ENCODE measurements at places on chromosomes 11 and 22. TPM values are rescaled to one million over a fixed set of nuclear protein-coding genes. Genes with fewer than 3 reads are reported as not detected.

DNA sequence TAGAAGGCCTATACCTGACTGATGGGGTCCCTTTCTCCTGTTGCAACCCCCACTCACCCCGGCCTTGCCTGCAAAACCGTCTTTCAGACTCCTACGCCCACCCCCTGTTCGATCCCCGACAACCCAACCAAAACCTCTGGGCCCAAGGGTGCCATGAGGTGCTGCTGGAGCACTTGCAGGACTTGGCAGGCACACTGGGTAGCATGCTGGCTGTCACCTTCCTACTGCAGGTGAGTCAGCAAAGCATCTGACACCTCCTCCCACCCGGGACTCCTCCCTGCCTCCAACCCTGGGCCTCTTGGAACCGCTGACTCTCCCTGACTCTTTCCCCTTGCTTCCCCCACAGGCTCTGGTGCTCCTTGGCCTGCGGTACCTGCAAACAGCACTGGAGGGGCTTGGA, 1.2 kb downstream of the ROM1 start:
- H3K27ac ChIP-seq = no peak overlapping the region
- no peaks in the 10 kb centered on the region for H3K27me3 ChIP-seq
- peaks cover 28% of the 10 kb centered on the region for H3K4me1 ChIP-seq
- H3K4me3 ChIP-seq = no peak overlapping the region
- no peak for DNase-seq

The ALG9 gene
- 32.4 TPM for total RNA-seq

- no peaks in the 10 kb centered on the region for H3K36me3 ChIP-seq
- no peak overlapping the region for H3K27ac ChIP-seq
- H3K4me1 ChIP-seq = no peaks in the 10 kb centered on the region
- no peak for DNase-seq
- H3K27me3 ChIP-seq = no peaks in the 10 kb centered on the region
- H3K4me3 ChIP-seq = no peak overlapping the region
Measured at GRCh38 chr11:113578033-113578380, 102.8 kb upstream of the DRD2 start.

The XNDC1N gene
- 1.4 TPM for total RNA-seq

DNA sequence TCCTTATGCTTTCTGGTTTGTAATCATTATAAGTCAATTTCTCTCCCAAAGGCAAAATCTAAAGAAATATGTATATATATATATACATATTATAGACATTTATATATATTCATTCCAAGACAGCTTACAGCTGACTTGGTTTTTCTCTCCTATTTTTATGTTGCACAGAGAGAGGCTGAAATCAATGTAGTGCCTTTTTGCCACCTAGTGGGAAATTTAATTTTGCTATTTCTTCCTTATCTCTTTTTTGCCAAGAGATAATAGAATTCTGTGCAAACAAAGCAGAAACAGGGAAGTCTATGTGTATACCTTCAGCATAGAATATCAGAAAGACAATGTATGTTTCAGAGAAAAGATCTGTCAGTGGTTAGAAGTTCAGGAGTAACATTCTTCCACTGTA, 186.0 kb upstream of the ANO5 start:
- no peaks in the 10 kb centered on the region for H3K4me1 ChIP-seq
- H3K27me3 ChIP-seq = no peaks in the 10 kb centered on the region
- no peak overlapping the region for H3K27ac ChIP-seq

The RAB39A gene
- total RNA-seq = 0.22 TPM

DNA sequence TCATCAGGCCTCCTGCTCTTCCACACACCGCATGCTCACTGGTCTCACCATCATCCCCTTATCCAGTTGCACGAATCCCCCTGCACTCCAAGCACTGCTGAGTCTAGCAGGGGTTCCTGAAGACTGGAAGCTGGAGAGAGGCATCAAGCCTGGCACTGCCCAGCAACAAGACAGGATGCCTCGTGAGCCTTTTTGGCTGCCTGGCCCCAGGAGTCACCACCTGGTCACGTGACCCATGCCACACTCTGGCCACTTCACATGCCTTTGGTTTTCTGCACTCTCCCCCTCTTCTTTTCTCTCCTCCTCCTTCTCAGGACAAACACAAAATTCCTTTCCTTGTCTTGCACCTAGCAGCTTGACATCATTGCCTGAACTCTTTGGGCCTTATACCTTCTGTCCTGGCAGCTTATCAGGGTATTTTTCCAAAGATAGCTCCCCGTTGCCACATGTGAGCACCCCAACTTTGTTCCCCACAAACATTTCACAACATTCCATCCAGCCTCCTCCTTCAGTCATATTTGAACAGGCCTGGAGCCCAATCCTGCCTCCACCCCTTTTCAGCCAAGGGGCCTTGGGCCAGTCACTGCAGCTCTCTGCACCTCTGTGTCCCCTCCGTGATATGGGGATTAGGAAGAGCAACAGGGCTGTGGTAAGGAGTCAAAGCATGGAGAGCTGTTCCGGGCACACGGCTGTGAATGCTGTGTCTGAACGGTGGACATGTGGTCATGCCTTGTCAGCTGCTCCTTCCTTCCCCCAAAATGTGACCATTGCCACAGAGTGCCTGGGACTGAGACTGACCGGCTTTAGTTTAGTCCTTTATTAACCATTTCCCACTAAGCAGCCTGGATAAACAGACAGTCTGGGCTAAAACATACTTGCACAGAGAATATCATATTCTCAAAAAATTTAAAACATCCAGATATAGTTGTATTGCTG, 2.8 kb upstream of the PACSIN2 start:
- H3K4me3 ChIP-seq = no peak overlapping the region
- DNase-seq = no peak
- no peaks in the 10 kb centered on the region for H3K27me3 ChIP-seq
- H3K36me3 ChIP-seq = no peaks in the 10 kb centered on the region

DNA sequence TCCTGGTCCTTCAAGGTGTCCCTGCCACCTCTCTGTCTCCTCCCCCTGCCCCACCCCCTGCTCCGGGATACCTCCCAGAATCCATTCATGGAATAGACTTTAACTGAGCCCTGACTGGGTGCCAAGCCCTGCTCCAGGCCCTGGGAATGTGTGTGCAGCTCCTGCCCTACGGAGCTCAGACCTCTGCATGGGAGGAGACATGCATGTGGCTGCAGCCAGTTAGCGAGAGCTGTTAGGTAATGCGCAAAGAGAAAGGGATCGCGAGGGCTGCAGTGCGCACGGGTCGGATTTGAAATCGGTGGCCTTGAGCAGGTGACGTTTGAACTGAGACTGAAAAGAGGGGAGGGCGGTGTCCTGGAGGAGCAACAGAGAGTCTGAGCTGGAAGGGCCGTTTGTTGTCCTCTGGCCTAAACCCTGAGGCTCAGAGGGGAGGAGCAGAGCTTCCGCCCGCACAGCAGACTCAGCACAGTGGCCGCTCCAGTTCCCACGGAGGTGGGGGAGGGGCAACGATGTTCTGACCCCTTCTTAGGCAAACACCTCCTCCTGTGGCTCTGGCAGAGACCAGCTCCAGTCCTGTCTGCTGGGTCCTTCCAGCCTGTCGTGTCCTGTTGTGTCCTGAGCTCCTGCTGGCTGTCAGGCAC, 19.8 kb upstream of the LRRC10B start:
- H3K4me1 ChIP-seq = no peaks in the 10 kb centered on the region
- H3K27ac ChIP-seq = peak overlapping the region; percentile 51
- H3K36me3 ChIP-seq = no peaks in the 10 kb centered on the region
- no peak overlapping the region for H3K4me3 ChIP-seq

- no peak for DNase-seq
- H3K36me3 ChIP-seq = no peaks in the 10 kb centered on the region
- H3K27ac ChIP-seq = peak overlapping the region; percentile 87
- no peak overlapping the region for H3K4me3 ChIP-seq
Measured at GRCh38 chr22:27641049-27641795, 160.3 kb downstream of the MN1 start.

The GNG3 gene
- not detected for total RNA-seq

DNA sequence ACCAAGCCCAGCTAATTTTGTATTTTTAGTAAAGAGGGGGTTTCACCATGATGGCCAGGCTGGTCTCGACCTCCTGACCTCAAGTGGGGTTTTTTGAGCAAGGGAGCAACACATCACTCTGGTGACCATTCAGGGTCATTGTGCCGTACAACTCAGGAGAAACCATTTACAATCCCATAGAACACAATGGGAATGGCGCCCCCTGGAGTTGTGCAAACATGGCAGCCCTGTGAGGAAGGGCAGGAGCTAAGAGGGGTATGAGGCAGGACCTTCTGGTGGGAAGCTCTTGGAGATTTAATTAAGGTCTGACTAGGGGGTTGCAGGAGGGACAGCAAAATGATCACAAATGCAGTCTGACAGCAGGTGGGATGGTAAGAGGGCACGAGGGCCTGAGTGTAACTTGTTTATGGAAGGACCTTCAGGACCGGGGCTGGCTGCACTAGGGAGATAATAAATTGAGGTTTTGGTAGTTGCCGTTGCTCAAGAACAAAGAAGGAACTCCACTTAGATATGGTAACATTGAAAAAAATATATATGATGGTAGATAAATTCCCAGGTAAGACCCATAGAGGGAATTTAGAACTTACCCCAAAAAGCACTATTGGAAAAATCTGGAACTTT, 9.1 kb upstream of the CSF2RB start:
- DNase-seq = no peak
- H3K27ac ChIP-seq = no peak overlapping the region
- H3K36me3 ChIP-seq = no peaks in the 10 kb centered on the region
- H3K4me1 ChIP-seq = no peaks in the 10 kb centered on the region

GRCh38 chr11:65303555-65303954, 11.1 kb upstream of the CDC42EP2 start:
- no peak overlapping the region for H3K4me3 ChIP-seq
- no peaks in the 10 kb centered on the region for H3K36me3 ChIP-seq
- H3K4me1 ChIP-seq = no peaks in the 10 kb centered on the region

DNA sequence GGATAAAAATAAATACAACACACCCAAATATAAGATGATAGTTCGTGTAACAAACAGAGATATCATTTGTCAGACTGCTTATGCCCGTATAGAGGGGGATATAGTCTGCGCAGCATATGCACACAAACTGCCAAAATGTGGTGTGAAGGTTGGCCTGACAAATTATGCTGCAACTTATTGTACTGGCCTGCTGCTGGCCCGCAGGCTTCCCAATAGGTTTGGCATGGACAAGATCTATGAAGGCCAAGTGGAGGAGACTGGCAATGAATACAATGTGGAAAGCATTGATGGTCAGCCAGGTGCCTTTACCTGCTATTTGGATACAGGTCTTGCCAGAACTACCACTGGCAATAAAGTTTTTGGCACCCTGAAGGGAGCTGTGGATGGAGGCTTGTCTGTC, 4.9 kb downstream of the IFT46 start:
- H3K4me1 ChIP-seq = peaks cover 14% of the 10 kb centered on the region
- H3K27me3 ChIP-seq = no peaks in the 10 kb centered on the region
- H3K36me3 ChIP-seq = peaks cover 26% of the 10 kb centered on the region
- no peak overlapping the region for H3K4me3 ChIP-seq
- no peak for DNase-seq

GRCh38 chr11:113977071-113977490, 2.2 kb downstream of the HTR3A start:
- no peaks in the 10 kb centered on the region for H3K27me3 ChIP-seq
- H3K4me1 ChIP-seq = peaks cover 10% of the 10 kb centered on the region
- no peak overlapping the region for H3K4me3 ChIP-seq

Data from right atrium auricular region (tissue), 2 donors.